Fibroblast of skin of right quadriceps (primary cell): ENCODE measurements at places on chromosomes 3 and 15.

DNA sequence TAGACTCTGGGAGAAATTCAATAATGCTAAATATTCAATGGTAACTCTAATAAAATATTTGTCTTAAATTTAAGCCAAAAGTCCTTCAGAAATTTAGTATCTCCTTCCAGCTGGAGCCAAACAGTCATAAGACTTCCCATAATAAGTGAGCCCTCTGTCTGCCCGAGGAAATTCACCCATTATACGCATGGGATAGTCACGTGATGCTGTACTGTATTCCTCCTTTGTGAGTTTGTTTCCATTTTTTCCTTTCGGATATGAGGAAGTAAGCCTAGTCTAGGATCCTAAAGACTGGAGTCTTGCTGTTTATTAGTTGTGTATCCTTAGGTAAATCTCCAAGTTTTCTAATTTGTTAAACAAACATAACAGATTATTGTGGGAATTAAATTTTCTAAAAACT lies 110.4 kb upstream of the PLAAT1 start:
- no peak for DNase-seq

DNA sequence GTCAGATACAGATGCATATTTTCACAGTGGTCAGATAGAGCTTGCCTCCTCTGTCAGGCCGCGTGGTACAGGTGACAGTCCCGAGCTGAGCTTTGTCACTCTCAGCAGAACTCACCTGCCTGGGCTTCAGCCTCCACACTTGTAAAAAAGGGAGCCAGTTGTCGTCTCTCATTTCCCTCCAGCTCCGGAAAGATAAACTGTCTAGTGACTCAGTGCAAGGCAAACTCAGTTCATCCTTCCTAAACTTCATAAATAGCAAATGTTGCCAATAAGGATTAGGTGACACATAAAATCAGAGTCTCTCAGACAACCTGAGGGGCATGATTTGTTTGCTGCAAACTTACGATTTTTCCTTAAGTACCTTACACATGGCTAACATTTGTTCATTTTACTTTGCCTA lies 116.8 kb downstream of the GABRB3 start:
- DNase-seq = no peak

- peak; percentile 35 for DNase-seq
These were observed 42.8 kb downstream of the NKIRAS1 start for GRCh38 chr3:23873941-23874340.

DNA sequence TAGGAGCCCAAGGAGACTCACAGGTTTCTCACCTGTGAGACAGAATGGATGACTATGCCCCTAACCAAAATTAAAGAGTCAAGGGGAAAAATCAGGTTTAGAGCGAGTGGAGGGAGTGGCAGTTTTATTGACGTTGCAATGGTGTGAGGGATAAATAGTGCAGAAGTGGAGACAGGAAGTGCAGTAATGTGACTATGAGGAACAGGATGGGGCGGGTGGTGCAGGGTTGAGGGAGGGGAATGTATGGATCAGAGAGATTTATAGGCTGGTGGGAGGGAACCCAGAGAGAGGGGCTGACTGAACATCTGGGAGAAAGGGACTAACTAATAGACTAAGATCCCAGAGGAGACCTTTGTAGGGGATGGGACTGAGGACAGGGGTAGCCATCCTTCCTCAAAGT lies 26.5 kb downstream of the EIF2AK4 start:
- DNase-seq = no peak

DNA sequence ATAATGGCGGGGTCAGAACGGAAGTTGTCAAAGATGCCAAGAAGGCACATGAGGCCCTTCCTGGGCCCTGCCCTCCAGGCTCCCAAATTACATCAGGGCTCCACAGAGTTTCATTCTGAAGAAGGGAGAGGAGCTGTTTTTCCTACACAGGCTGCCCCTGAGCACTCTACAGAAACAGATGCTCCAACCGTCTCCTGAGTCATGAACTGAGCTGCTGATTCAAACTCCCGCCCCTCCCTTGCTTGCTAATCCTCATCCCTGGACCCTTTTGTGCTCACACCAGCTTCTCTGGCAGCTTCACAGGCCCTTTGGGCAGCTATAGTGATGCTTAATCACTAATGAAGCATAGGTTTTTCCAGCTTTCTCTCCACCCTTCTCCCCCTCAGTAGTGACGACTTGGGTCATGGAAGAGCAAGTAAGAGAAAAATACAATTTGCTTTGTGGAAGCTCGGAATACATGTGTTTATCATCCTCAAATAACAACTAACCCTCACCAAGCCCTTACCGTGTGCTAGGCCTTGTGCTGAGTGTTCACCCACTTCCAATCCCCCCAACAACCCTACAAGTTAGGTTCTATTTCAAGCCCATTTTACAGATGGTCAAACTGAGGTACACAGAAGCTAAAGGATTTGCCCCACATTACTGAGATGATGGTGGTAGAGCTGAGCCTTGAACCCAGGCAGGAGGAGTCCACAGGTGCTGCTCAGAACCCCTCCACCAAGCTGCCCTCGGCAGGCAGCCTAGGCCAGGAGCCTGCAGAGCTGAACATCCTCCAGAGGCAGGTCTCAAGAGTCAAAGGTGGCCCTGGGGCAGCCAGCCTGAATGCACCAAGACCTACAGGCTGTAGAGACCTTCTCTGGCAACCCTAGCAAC lies 21.9 kb downstream of the MEGF11 start:
- peak; percentile 9 for DNase-seq

DNA sequence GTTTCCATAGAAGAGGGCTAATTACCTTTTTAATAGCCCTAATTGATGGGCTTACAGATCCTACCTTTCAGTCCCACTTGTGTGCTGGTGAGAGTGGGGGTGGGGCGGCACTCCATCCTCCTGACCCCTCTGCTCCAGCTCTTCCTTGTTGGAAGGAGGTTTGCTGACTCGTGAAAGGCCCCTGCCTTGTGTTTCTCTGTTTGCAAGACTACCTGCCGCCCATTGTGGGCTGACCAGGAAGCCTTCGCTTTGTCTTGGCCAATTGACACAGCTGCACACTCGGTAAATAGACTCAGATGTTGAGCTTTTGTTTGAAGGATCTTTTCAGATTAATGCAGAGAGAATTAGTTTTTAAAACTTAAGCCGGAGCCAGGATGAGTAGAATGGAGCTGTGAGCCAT lies 197.3 kb upstream of the HES1 start:
- no peak for DNase-seq

GRCh38 chr3:29971895-29972294 lies 634.5 kb upstream of the TGFBR2 start:
- DNase-seq = no peak

DNA sequence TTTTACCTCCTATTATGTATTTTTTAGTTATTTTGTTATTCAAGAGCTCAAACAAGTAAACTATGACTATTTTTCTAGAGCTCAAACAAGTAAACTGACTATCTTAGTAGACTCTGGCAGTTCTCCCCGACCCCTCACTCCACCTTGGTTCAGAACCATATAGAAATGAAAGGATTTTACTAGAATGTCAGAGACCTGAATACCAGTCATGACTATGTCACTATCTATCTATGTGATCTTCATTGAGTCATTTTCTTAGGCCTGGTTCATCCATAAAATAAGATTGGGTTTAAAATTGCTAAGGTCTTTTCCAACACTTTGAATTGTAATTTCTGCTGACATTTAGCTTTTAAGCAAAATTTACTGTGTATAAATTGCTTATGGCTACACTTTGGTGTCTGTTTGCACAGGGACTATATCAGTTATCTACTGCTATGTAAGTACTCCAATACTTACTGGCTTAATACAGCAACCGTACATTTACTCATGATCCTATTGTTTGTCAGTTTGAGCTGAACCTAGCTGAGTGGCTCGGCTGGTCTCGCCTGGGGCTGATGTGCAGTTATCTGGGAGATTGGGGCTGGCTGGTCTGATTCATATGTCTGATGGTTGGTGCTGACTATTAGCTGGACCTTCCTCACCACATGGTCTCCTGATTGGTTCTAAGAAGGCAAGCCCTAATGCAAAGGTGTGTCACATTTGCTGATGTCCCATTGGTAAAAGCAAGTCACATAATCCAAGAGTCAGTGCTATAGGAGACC lies 37.0 kb downstream of the RASA2 start:
- peak; percentile 14 for DNase-seq

DNA sequence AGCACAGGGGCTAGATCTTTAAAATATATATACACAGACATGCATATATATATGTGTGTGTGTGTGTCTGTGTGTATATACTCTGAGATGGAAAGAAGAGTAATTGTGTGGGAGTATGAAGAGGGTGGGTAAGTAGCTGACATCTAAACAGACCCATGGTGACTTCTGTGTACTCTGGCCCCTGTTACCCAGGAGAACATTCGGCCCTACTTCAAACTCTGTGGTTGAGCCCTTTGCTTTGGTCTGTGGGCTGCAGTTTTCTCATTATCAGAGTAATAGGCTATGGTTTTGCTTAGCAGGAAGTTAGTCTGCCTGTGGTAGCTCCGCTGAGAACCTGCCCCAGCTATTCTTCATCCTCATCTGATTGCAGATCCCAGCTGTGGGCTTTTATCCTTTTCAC lies 141.4 kb downstream of the RBPMS2 start:
- DNase-seq = no peak

- DNase-seq = no peak
These were observed 397.7 kb upstream of the EPHA6 start for GRCh38 chr3:96416549-96417255.

DNA sequence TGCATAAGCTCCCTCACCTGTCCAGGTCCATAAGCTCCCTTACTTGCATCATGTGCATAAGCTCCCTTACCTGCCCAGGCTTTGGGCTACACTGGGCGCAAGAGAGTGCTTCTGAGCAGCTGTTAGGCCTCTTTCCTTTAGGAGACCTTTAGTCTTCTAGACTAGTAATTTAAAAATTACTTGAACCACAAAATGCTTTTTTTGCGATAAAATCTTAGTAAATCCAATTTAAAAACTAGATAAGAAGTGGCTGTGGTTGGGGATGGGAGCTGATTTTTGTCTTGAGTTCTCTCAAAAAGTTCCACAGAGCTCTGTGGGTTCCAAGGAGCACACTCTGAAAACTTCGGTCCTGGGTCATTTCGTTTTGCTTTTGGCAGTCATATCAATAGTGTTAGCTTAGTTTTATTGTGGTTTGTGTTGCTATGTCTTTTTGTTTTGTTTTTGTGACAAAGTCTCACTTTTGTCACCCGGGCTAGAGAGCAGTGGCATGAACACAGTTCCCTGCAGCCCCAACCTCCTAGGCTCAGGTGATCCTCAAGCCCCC lies 6.7 kb downstream of the CEMIP start:
- DNase-seq = no peak

GRCh38 chr3:64152086-64152485 lies 73.2 kb downstream of the PRICKLE2 start:
- DNase-seq = peak; percentile 87

DNA sequence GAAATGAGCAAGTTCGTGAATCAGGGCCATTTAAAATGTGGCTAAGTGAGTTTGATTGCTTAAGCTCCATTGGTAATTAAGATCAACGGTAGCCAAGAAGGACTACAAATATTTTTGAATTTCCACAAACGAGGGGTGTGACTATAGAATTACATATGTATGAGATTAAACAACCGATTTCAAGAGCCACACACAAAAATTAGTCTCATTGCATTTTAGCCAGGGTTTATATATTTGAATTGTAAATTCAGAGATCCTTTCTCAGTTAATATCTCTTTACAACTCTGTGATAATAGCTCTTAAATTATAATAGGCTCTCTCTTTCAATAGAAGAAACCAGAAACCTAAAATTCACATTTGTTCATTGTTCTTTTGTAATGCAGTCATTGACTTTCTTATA lies 325.6 kb upstream of the ICE2 start:
- DNase-seq = no peak

GRCh38 chr3:39361252-39361927 lies 21.8 kb upstream of the SLC25A38 start:
- no peak for DNase-seq

DNA sequence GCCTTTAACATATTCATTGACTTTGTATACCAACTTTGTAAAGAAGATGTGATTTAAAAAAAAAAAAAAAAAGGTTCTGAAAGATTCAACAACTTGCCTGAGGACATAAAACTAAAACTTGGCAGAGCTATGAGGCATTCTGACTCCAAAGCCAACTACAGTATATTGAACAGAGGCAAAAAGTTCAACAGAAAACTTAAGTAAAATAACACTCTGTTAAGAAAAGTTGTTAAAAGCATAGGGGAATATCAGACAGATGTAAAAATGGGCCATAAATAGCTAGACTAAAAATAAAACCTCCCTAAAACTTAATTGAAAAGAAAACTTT lies 23.4 kb downstream of the GOLIM4 start:
- no peak for DNase-seq

GRCh38 chr3:134721214-134721613 lies 70.4 kb upstream of the KY start:
- DNase-seq = no peak

GRCh38 chr3:102536456-102536855 lies 101.6 kb downstream of the ZPLD1 start:
- DNase-seq = peak; percentile 30

DNA sequence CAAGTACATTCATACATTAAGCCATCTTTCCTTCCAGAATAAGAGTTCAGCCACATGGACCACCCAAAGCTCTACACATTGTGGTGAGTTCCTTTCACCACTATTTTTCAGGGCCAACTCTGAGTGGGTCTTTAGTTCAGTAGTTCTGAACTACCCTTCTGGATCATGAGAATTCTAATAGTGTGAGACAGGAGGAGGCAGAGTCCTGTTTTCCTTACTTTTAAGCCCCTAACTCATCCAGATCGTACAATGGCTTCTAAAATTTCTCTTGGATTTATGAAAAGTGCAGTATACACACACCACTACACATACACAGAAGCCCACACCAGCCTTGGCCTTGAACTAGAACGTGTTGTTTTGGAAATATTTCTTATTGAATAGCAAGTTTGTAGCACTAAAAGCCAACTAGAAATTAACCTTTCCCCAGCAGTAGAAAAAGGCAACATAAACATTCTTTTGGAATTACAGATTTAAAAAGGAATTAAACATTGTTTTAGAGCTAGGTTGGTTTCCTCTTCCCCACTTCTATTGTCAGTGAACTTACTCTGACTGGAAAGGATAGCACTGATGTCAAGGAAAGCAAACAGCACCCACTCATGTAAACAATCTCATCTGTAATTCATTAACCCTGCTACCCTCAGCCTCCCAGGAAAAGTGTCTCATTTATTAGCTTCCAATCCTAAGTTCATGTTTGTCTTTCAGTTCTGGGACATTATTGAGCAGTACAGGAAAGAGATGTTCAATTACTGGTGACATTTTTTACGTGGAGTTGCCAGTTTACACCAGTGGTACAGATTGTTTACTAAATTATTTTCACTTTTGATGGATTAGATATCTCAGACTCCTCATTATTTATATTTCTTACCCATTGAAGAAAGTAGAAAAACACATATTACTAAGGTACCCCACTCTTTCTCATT lies 95.7 kb upstream of the AGTR1 start:
- DNase-seq = peak; percentile 58

GRCh38 chr15:62497356-62497755 lies 332.3 kb upstream of the C2CD4B start:
- peak; percentile 48 for DNase-seq
